ENCODE measurements at places on chromosomes 16 and 17.

- no peak for DNase-seq
Observed at GRCh38 chr17:45389354-45389753, 43.3 kb downstream of the ARHGAP27 start.

GRCh38 chr16:54968011-54968410 lies 37.3 kb downstream of the IRX5 start:
- no peak for DNase-seq

DNA sequence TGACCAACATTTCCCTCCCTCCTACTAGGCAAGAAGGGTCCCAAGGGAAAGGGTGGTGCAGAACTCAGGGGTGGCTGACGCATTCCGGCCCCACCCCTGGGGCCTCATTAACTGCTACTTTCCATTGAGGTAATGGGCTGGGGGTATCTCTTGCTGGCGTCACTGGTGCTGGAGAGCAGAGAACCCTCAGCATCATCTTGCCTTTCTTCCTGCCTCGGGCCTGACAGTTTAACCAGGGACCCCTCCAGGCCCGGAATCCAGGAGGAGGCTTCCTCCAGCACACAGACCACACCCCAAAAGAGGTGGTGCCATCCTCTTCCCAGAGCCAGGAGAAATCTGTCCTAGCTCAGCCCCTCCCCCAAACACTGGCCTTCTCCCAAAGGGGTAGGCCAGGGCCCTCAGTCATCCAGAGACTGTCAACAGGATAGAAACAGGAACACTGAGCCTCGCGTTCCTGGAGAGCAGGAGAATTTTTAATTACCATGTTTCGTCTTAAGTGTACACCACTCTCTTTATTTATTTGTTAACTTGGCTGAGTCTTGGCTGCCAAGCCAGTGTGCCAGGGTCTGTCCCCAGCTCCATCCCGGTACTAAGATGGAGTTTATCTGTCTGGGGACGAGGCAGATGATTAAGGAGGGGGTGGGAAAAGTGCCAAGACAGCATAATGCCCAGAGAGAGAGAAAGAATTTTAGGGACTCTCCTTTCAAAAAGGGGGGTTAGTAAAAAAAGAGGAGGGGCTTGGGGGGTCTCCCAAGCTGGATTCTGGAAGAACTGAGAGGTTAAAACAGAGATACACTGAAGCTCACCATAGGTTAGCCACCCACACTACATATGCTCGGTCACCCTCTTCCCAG lies 5.1 kb downstream of the ETV4 start:
- no peak for DNase-seq

DNA sequence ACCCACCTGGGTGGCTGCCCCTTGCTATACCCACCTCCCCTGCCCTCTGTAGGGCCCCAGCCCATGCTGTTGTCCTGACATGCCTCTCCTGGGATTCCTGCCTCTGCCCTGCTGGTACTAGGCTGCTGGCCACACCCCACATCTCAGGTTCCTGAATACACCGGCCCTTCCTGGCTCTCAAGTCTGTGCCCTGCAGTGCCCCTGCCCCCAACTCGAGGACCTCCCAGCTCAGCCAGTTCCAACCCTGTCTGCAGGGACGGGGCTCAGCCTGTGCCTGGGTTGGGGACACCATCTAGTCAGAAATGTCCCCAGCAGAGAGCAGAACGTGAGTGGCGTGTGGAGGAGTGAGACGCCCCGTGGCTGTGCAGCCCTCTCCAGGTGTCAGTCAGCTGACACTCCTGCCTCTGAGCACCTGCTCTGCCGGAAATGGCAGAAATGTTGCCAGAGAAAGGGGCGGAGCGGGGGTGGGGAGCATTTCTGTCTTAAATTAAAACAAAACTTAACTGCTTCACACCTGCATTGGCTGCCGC lies 28.7 kb downstream of the ACSF3 start:
- no peak for DNase-seq

DNA sequence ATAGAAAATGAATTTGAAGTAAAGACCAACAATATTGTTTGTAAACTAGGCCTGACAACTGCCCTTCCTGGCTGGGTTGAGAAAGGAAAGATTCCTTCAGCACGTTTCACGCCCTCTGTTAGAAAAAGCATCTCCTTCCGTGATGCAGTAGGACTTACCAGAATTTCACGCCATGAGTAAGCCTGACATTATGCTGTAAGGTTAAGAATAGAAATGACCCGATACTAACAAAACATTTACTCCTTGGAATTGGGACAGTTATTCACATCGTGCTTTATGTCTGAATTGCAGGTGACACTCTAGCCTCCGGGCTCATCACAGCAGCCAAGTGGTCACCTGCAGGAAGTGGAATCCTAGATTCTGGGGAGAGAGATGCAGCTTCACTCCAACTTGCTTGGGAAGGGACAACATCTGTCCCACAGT lies 17.5 kb downstream of the MARCHF10 start:
- no peak for DNase-seq
